NCI-H524 (cell line): ENCODE measurements at places on chromosomes 6 and 20.

GRCh38 chr20:54207743-54208547 lies at the start of gene PFDN4:
TSS of gene PFDN4 (plus strand) at chr20:54208087. CDS start at chr20:54208101, 14 bp downstream.
- peak; percentile 59 for DNase-seq

- no peak for DNase-seq
These were observed 23.9 kb upstream of the C6orf141 start for GRCh38 chr6:49526598-49526997.

- no peak for DNase-seq
These were observed 153.5 kb downstream of the EYA4 start for GRCh38 chr6:133394630-133395029.

GRCh38 chr6:51098791-51099190 lies 280.1 kb downstream of the TFAP2B start:
- no peak for DNase-seq

GRCh38 chr6:14016432-14016831 lies 91.7 kb downstream of the RNF182 start:
- no peak for DNase-seq

DNA sequence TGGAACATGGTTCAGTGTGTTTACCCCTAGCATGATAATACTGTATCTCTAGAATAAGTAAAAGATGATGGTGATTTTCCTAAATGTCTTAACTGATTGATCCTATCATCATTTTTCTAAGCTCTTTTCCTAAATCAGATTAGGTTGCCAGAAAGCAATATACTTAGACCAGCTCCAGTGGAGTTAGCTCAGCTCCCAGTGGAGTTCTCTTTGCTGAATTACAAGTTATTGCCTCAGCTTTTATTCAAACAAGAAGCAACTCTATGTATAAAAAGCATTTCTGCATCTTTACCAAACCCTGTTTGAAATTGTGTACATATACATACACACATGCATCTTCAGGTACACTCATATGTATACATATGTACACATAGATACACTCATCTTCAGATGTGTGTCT lies 44.9 kb downstream of the SNX9 start:
- no peak for DNase-seq

DNA sequence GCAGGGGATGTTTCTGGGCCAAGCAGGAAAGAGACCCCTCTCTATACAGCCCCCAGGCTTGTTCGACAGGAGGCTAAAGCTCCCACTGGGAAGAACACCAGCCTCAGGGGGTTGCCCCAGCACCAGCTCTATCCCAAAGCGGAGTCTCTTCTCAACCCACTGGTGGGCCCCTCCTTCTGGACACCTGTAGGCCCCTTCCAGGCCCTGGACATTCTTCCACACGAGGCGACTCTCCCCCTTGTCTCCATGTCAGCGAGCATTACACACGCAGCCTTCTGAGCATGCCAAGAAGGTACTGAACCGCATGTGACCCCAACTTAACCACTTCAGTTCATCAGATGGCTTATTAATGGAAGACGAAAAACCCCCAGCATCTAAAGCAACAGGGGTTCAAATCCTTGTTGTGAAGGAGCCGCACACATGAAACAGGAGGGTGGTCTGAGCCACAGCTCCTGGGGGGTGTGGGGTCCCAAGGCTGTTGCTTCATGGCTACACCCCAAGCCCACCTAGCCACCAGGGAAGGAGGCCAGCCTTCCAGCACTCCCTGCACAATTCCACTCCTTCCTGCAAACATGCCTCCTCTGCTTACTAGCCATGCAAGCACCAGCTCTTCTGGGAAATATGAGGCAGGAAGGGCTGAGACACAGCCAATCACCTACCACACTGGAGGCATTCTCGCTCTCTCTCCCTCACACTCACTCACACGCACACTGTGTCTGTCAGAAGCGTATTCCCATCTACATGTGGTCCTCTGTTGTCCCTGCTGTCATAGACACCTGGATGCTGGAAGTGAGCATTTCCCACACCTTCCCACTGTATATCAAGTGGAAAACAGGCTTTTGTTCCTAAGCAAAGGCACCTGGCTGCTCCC lies 104.5 kb downstream of the NOL4L start:
- no peak for DNase-seq

GRCh38 chr6:32112431-32112980 lies 3.4 kb upstream of the TNXB start:
- no peak for DNase-seq

GRCh38 chr6:136783021-136783420 lies 9.3 kb downstream of the MAP3K5 start:
- DNase-seq: no peak

- no peak for DNase-seq
These were observed 59.6 kb downstream of the RWDD2A start for GRCh38 chr6:83252719-83253118.

GRCh38 chr6:35376281-35376680 lies 33.9 kb downstream of the PPARD start:
- no peak for DNase-seq

DNA sequence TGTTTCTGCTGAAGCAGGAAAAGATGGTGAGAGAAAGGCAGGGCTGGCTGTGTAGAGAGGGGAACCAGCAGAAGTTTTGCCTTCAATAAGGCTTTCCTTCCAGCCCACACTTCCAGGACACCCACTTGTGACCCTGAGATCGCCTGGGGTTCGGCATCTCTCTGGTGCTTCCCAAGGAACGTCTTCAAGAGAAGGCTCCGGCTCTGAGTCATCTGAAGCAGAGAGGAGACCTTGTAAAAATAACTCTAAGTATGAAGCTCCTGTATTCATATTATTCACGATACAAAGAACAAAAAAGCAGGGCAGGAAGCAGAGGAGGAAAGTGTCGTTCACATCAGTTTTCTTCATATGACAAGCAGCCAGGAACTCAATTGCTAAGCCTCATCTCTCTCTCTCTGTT lies 95.4 kb upstream of the MRPS10 start:
- no peak for DNase-seq

- DNase-seq: no peak
These were observed 40.1 kb upstream of the EEF1A1 start for GRCh38 chr6:73560853-73561407.

DNA sequence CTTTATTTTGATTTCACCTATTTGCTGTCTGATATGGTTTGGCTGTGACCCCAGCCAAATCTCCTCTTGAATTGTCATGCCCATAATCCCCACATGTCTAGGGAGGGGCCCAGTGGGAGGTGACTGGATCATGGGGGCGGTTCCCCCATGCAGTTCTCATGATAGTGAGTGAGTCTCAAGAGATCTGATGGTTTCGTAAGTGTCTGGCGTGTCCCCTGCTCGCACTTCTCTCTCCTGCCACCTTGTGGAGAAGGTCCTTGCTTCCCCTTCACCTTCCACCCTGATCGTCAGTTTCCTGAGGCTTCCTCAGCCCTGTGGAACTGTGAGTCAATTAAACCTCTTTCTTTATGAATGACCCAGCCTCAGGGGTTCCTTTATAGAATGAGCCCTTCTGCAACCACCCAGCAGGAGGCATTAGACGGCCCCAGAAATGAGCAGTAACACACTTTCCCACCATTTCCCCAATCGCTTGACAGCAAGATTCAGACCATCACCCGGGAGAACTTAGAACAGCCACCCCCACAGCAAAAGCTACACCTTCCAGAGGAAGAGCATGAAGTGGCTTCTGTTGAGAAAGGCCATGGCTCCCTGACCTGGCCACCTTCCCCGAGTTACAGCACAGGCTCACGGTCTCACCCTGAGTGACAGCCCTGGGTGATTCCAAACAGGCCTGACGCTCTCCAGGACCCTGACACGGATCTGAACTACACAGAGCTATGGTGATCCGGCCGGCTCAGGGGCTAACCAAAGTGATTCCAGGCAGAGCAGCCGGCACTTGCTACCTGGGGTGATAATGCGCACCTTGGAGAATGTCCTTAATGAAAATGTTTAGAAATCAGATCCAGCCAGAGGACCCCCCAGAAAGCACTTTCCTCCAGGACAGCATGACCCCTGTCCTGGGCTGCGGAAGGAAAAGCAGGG lies 131.2 kb upstream of the CDH4 start:
- peak; percentile 87 for DNase-seq

GRCh38 chr20:4435225-4435624 lies 286.5 kb upstream of the PRND start:
- no peak for DNase-seq

DNA sequence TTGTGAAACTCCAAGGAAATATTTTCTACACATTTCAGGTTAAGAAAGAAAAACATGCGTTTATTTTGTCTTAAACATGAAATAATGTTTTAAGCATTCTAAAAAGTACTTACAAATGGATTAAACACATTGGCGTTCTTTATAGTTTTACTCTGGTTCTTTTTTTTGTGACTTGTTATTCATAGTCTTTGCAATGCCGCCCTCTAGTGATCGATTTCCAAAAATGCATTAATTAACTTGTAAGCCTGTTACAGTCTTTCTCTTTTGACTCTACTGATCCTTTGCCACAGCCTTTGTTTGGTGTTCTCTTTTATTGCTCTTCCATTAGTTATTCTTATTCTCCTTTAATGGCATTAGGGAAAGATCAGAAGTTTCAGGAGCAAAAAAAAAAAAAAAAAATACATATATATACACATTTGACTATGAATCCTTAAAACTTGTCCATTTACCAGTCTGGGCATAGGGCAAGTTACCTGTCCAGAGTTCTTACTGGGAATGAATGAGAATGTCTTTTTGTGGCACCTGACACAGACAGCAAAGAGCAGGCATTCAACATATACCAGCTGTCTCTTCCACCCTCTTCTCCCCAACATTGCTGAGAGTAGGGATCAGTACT lies 59.9 kb downstream of the MACROD2 start:
- DNase-seq: peak; percentile 69

- no peak for DNase-seq
These were observed 19.6 kb downstream of the POFUT1 start for GRCh38 chr20:32227306-32227705.

- DNase-seq: no peak
These were observed 381.5 kb downstream of the CDH26 start for GRCh38 chr20:60339738-60340137.

GRCh38 chr6:169967687-169968086 lies 216.3 kb downstream of the ERMARD start:
- DNase-seq: no peak

- no peak for DNase-seq
These were observed 386.2 kb downstream of the THBS2 start for GRCh38 chr6:168867247-168868102.

- DNase-seq: no peak
These were observed 440.4 kb downstream of the EPM2A start for GRCh38 chr6:145294942-145295341.

DNA sequence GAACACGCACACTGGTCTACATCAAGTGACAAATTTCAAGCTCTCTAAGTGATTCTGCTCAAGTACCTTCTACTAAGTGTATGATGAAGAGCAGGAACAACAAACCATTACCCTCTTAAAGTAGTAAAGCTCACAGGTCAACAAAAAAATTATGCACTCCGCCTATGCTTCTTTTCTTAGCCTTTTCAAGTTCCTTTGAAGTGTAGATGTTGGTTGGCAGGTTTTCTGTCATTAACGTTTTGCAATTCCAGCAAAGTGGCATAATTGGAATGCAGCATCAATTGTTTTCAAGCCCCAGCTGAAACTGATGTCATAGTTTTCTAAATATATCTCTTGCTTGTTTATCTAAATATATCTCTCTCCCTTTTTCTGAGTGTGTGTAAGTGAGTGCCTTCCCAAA lies 396.9 kb upstream of the EYS start:
- DNase-seq: no peak

- no peak for DNase-seq
These were observed 252.4 kb downstream of the HDGFL1 start for GRCh38 chr6:22821664-22822320.
